ENCODE measurements at places on chromosomes 7 and 10.

DNA sequence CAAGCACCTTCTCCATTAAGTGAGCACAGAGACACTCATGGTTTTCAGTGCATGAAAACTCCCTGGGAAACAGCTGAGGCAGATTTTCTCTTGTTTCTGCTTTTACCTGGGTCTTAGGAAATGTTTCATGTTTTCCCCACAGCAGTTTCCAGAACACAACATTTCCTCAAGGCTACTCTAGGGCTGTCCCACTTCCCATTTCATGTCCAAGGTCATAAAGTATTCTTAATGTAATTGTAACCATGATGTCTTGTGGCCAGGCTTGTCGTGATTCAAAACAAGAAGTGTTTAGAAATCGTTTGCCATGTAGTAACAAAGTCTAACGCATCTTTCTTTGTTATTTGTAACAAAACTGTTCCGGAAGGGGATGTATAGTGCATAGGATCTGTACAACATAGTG is 83.8 kb upstream of the NRP1 start:
- DNase-seq = no peak

DNA sequence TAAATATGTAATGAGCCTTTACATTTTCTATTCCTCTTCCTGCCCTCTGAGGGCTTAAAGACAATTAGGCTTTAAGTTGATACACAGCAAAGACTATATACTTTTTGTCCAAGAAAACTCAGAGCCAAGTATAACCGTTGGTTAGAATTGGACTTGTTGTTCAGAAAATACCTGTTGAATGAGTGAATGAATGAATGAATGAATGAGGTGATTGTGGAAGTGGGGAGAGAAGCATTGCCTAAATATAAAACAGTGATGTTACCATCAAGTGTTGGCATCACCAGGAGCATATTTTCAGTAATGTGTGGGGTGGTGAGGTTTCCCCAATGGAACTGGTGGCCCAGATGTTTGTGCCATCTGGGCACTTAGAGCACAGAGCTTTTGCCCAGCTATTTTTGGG is 106.9 kb downstream of the AOAH start:
- no peak for DNase-seq

DNA sequence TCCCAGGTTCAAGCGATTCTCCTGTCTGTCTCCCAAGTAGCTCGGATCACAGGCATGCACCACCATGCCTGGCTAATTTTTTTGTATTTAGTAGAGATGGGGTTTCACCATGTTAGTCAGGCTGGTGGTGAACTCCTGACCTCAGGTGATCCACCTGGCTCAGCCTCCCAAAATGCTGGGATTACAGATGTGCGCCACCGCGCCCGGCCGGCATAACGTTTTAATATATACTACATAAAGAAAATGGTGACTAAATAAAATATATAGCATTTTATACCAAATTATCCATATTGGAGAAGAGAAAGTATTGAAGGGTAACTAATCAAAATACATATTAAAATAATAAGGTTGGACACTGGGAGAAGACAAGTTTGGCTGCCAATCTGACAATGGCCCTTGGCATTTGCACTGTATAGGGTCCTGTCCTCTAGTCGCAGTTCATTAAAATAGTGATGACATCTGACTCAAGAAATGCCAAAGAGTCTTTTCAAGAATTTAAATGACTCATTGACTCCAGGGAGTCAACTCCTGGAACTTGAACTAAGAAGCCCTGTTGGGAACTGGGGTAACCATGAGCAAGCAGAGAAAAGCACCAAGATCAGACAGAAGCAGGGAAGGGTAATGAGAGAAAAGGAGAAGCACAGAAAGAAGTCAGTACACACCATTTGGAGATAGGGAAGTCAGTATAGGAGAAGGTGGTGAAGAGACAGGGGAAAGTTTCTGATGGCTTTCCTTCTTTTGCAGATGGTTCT is 91.1 kb downstream of the CH25H start:
- no peak for DNase-seq

GRCh38 chr7:2450198-2451107 is 25.7 kb downstream of the GRIFIN start:
- no peak for DNase-seq

GRCh38 chr10:68049289-68050078 is 25.6 kb downstream of the HERC4 start:
- no peak for DNase-seq

- DNase-seq = no peak
Measured at GRCh38 chr10:287026-287709, 151.9 kb downstream of the ZMYND11 start.

DNA sequence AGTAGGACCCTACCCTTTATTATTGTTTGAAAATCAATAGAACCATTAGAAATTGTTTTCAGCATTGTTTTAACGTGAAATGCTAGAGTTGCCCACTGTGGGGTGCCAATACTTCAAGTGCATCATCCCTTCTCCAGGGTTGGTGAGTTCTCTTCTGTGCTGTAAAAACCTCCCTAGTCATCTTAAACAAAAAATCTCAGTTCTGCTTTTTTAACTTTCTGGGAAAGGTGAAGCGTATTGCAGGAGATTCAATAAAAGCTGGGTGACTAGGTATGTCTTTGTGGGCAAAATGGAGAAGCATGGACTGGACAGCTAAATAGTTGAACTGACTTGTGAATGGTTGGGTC is 699.1 kb downstream of the SUGCT start:
- DNase-seq = no peak
